GM03348 (cell line): ENCODE measurements at places on chromosomes 6 and 20.

GRCh38 chr6:131067521-131067920 lies 4.5 kb upstream of the EPB41L2 start:
- DNase-seq, result no peak

DNA sequence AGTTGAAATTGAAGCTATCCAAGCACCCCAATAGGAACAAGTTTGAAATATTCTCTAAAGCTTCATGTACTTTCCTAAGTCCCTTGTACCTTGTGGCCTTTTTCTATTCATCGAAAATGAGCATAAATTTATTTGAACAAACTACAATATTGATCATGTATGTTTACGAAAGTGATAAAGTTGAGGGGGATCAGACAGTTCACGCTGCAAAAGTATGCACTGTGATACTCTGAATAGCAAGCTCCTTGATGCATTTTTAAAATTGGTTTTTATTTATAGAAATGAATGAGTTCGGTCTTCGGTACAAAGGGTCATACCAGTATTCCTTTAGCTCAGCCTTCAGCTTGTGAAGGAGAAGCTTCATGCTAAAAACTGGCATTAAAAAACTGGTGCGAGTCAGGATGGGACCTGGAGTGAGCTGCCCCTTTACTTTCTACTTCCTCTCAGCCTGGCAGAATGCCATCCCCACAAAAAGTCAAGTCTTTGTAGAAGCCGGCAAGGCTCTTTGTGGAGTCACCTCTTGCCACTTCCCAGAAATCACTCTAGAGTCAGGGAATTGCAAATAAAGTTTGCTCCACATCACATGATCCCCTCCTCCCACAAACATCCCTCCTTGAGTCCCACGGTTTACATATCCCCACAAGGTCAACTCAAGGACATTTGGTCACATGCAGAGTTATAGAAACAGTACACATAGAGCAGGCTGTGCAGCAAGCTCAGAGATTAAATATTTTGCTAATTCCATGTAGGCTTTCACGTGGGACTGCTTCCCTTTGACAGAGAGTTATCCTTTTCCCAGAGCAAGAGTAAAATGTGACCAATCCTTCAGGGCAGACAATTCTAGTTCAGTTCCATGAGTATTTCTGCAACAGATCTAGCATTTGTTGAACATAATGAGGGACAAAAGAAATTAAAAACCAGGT lies 34.6 kb upstream of the ADGRF1 start:
- no peak for DNase-seq

GRCh38 chr6:11756292-11756691 lies 22.3 kb downstream of the ADTRP start:
- no peak for DNase-seq

GRCh38 chr6:81331526-81331925 lies 421.0 kb downstream of the TENT5A start:
- peak; percentile 63 for DNase-seq

DNA sequence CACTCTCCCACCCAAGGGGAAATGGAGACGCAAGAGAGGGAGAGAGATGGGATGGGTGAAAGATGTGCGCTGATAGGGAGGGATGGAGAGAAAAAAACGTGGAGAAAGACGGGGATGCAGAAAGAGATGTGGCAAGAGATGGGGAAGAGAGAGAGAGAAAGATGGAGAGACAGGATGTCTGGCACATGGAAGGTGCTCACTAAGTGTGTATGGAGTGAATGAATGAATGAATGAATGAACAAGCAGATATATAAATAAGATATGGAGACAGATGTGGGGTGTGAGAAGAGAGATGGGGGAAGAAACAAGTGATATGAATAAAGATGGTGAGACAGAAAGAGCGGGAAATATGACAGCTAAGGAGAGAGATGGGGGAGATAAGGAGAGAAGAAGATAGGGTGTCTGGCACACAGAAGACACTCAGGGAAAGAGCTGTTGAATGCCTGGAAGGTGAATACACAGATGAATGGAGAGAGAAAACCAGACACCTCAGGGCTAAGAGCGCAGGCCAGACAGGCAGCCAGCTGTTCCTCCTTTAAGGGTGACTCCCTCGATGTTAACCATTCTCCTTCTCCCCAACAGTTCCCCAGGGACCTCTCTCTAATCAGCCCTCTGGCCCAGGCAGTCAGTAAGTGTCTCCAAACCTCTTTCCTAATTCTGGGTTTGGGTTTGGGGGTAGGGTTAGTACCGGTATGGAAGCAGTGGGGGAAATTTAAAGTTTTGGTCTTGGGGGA lies 754 bp downstream of the TNF start:
- no peak for DNase-seq

DNA sequence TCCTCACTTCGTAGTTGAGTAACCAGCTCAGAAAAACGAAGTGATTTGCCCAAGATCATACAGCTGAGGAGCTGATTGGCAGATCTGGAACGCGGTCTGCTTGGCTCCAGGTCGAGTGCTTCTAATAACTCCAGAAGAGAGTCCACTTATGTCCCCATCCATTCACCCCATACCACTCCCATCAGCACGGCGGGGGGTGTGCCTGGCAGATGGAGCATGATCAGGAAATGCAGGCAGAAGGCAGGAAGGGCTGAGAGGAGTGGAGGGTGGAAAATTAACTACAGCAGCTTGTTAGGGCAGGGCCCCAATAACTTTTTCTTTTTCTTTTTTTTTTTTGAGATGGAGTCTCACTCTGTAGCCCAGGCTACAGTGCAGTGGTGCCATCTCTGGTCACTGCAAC lies 15.0 kb downstream of the FITM2 start:
- DNase-seq, result no peak
